ENCODE measurements at places on chromosomes 1 and 21.

DNA sequence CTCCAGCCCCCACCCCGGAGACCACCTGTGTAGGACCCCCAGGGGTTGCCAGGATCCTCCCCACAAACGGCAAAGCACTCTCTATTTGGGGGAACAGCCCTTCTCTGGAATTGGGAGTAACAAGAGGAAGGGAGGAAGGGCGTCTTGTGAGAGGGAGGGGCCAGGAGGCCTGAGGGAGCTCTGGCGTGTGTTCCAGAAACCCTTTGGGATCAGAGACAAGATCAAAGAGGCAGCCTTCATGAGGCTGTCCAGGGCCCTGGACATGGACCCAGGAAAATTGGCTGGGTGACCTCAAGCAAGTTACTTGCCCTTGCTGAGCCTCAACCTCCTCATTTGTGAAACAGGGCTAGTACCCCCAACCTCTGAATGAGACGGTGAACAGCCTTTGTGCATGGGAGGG, 18.1 kb upstream of the ECE1 start:
- DNase-seq: no peak

DNA sequence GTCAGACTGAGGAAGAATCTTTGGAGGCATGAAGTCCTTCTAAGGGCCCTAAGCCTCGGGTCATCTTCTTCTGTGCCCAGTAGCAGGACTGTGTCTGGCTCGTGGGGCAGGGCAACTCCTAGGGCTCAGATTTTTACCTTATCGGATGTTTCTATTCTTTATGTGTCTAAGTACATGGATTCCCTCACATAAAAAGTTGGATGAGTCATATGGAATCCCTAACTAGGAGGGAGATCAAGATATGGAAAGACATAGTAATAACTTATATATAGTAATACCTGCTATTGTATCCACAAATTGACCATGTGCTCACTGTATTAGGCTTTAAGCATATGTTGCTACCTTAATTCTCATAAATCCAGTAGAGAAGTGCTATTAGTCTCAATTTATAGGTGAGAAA, 364.5 kb upstream of the CAMK1G start:
- DNase-seq: no peak

GRCh38 chr1:113980110-113980509, 836 bp downstream of the OLFML3 start:
- DNase-seq: no peak

GRCh38 chr1:60612790-60613189, 469.6 kb upstream of the NFIA start:
- DNase-seq: no peak

DNA sequence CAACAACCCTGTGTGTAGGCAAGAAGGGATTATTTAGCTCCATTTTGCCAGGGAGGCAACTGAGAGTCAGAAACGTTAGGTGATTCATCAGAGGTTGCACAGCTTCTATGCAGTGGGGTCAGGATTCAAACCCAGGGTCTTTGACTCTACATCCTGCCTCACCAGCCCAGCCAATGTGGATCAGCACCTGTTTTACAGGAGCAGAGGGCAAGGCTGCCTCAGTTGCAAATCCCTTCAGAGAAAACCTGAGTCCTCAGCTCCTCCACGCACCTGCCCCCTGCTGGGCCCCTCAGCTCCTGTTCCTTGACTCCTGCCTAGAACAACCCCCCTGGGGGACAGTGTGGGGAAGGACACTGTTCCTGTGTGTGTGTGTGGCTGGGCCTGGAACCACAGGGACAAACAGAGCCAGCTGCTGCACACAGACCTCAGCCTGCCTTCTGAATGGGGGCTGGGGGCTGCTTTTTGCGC, 61.6 kb downstream of the LRRN2 start:
- no peak for DNase-seq

DNA sequence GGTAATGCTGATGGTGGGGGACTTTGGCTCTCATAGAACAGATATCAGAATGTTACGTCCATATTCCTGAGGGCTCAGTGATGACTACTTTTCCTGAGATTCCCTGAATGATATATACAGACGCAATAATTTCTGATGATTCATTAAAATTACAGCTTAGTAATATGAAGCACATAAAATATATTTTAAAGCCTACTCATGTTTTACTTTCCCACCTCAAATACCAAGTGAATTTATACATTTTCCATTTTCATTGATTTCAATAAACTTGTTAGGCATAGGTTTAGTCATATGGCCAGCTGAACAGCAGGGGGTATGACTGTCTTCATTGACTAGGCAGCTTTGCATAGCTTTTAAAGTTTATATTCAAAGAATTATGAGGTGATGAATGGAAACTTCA, 26.2 kb upstream of the PDC start:
- no peak for DNase-seq

DNA sequence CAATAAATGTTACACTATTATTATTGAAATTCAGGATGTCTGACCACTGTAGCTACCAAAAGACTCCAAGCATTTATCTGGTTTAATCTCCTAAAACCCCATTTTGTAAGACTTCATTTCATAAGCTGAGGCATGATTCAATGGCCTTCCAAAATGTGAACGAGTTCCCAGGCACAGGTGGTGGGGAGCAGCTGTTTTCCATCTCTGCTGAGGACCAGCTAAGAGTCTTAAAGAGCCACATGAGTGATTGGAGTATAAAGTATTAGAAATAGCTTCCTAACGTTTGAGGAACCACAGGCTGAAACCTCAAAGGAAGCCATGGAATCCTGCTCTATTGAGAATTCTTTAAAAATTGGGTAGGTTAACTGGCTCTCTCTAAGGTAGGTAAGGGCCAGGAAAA, 44.9 kb downstream of the SEC16B start:
- DNase-seq: no peak

DNA sequence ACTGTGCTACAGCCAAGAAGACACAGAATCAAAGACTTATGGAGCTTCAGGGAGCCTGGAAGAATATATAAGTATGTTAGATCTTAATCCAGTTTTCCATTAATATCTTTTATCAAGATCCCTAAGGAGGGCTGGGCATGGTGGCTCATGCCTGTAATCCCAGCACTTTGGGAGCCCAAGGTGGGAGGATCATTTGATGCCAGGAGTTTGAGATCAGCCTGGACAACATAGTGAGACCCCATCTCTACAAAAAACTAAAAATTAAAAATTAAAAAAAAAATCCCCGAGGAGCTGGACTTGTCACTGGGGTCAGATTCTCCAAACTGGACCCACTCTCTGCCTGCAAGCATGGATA, 113.9 kb upstream of the CDC42BPA start:
- DNase-seq: no peak

DNA sequence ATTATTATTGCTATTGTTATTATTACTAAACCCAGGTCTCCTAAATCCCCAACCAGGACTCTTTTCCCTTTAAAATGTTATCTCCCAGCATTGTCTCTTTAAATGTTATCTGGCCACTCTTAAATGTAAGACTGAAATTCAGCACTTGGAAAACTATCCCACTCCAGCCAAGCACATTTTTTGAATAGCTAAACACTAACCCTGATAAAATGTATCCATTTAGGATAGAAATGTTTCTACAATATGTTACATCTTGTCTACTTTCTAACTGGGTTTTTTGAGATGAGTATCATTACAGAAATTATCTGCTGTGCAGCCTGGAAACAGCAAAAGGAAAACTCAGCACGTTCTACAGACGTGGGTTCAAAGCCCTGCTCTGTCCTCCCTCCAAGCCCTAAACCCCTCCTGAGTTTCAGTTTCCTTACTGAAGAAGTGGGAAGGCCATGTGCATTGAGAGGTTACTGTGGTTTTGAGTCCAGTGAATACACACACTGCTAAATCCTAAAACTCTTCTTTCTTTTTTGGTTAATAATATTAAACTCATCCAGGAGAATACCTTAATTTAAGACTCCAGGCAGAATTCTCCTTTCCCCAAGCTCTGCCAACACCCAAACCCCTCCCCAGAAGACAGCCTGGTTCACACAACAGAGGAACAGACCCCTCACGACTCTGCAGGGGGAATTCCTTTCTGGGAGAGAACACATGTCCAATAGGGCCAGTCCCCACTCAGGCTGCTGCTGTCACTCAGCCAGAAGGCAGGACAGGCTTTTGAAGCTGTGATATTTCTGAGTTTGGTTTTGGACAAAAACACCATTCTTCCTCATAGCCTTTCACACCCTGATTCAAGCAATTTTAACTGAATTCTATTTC, 41.9 kb downstream of the HIVEP3 start:
- DNase-seq: no peak

- DNase-seq: no peak
Observed at GRCh38 chr1:38210021-38210894, 163.7 kb upstream of the POU3F1 start.

- no peak for DNase-seq
Observed at GRCh38 chr1:41994195-41994894, 75.6 kb upstream of the HIVEP3 start.
